ENCODE measurements at places on chromosomes 11 and 22.

DNA sequence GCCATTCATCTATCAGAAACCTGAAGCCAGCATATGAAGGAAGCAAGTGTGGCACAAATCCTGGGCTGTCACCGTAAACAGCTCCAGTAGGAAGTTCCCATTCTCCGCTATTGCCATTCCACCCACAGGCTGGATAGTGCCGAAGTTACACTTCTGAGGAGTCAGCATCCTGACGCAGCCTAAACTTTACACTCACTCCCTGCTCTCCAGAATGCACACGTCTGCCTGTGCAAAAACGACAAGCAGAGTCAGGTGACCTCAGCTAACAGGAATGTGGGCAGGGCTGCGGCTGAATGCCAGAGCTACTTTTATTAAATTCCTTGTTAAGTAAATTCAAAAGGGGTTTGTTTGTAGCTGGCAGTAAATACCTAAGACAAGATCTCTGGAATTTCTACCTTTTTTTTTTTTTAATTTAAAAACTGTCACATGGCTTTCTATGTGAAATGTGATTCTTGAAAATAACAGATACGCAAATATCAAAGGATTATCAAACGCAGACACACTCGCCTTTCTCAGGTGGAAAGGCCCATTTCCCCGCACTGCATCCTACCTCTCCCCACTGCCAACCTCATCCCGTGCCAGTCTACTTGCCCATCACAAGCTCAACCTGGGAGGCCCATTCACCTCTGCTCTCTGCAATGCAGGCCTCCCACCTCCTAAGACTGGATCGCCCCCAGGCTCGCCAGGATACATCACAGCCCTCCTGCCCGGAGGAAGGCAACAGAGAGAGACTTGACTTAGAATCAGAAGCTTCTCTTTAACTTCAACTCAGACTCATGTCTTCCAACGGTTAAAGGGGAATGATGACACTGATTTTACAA, 33.5 kb downstream of the NFRKB start:
- peak; percentile 92 for DNase-seq

GRCh38 chr11:33866936-33867335, 24.9 kb downstream of the LMO2 start:
- no peak for DNase-seq

DNA sequence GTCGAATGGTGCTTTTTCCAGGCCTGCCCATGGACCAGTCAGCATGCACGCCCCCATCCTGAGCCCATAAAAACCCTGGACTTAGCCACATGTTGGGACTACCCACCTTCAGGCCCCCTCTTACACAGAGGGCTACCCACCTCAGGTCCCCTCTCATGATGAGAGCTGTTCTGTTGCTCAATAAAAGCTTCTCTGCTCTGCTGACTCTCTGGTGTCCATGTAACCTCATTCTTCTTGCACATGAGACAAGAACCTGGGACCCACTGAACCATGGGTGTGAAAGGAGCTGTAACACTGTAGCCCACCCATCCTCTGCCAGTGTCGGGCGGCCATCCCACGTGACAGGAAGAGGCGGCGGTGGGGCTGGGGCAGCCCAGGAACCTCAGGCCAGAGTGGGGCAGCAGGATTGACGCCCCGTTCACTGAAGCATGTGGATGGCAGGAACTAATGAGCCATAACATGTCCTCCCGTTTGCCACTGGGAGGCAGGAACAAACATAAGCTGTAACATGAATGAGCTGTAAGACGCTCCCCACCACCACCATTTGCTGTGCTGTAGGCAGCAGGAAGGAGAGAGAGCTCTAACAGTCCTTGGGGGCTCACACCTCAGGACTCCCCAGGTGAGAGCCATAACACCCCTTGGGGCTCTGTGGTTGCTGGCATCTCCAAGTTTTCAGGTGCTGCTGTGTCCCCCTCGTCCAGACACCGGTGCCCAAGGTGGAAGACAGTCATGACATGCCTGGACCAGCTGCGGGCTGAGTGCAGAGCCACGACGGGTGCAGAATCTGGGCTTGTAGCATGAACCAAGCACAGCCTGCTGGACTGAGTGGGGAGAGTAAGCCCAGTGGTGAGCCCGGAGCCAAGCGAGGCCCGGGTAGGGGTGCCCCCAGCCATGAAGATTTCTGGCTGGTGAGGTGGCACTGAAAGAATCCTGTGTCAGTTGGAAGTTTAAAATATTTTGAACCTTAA, 69.4 kb downstream of the MCHR1 start:
- no peak for DNase-seq

- no peak for DNase-seq
These were observed 108.2 kb downstream of the CYP2R1 start for GRCh38 chr11:14783788-14784187.

- DNase-seq: no peak
These were observed 1.1 kb upstream of the RASSF10 start for GRCh38 chr11:13008061-13008435.

- peak; percentile 14 for DNase-seq
These were observed 55.9 kb downstream of the ZC3H12C start for GRCh38 chr11:110148775-110149744.

DNA sequence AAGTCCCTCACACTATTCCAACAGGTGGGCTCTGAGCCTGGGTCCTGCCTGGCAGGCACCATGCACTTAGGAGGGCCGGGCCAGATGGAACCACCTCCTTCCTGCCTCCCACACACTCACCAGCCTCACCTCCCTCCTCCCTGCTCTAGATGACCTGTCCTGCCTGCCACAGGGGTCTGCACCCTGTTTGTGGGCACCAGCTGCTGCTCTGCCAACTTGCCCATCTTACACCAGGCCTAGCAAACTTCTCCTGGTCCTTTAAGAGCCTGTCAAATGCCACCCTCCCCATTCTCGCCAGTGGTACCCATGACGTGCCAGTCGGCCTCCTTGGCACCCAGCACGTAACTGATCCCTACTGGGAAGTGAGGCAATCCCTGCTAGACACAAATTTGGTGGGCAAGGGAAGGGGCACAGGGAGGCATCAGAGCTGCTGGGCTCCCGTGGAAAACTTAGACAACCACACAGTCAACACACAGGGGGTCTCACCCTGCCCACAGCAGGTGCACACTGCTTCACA, 3.1 kb downstream of the MOB2 start:
- no peak for DNase-seq

- DNase-seq: no peak
These were observed 870.6 kb upstream of the LRRC4C start for GRCh38 chr11:42329929-42330565.
